ENCODE measurements at places on chromosomes 2 and 18. TPM values are rescaled to one million over a fixed set of nuclear protein-coding genes. Genes with fewer than 3 reads are reported as not detected.

The NETO1 gene
- 0.17 TPM for total RNA-seq

The STARD6 gene
- not detected for total RNA-seq

The C2orf78 gene
- total RNA-seq: not detected

The MATN3 gene
- 1.9 TPM for total RNA-seq

The CFC1B gene
- not detected for total RNA-seq

The LAMA3 gene
- total RNA-seq: 7.4 TPM

The SH3BP4 gene
- 67.5 TPM for total RNA-seq

The UGT1A4 gene
- total RNA-seq: not detected

The RAPH1 gene
- total RNA-seq: 19.2 TPM

The STON1 gene
- 14.4 TPM for total RNA-seq

The CCDC150 gene
- total RNA-seq: 11.3 TPM

The PFN4 gene
- total RNA-seq: 0.44 TPM

The SP5 gene
- total RNA-seq: not detected

The KLHL14 gene
- not detected for total RNA-seq

The LINC00305 gene
- total RNA-seq: not detected

The TMEM17 gene
- 2.8 TPM for total RNA-seq

The SERPINB5 gene
- total RNA-seq: 0.29 TPM

The MOCOS gene
- 5.5 TPM for total RNA-seq

Data from smooth muscle cell of trachea (primary cell).